Hindlimb muscle (tissue), 1 donor: ENCODE measurements at places on chromosomes 13 and 19. TPM values are rescaled to one million over a fixed set of nuclear protein-coding genes. Genes with fewer than 3 reads are reported as not detected.

CEACAM5 gene
- polyA plus RNA-seq = not detected

GRCh38 chr13:43267916-43268315 is 244.5 kb downstream of the DNAJC15 start:
- DNase-seq = no peak

- no peak for DNase-seq
Measured at GRCh38 chr19:32098968-32099367, 246.4 kb upstream of the ZNF507 start.

RNF225 gene
- not detected for polyA plus RNA-seq

- DNase-seq = no peak
Measured at GRCh38 chr13:60155978-60156377, 7.8 kb downstream of the DIAPH3 start.

- no peak for DNase-seq
Measured at GRCh38 chr13:43119206-43119605, 95.8 kb downstream of the DNAJC15 start.

DNA sequence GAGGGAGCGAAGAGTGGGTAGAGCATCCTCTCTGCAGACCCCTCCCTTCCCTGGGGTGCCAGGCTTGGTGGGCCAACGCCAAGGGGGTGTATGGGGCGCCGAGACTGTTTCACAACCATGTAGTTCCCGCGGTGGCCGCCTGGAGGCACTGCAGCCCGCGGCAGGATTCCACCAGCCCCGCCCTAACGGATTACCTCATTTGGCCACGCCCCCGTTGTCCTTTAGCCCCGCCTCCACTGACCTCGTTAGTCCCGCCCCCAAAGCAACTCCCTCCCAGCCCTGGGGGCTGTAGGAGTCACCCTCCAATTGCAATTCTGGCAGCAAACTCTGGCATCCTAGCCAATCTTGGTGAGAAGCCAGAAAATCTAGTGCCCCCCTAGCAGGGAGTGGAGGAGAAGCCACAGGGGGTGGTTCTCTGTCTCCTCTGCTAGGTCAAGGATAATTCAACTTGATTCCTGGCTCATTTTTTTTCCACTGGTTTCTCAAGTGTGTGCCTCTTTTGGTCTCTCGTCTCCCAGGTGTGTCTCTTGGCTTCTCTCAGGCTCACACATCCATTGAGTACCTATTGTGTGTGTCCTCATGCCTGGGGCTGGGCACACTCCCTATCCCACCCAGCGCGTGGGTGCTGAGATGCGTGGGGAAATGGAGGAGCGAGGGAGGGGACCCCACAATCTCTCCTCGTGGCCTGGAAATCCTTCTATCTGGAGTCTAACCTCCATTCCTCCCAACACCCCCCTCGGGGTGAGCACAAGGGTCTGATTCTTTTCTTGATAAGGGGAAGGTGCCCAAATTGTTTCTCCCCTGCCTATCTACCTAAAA is 2.0 kb downstream of the OLFM2 start:
- DNase-seq = peak; percentile 47

DNA sequence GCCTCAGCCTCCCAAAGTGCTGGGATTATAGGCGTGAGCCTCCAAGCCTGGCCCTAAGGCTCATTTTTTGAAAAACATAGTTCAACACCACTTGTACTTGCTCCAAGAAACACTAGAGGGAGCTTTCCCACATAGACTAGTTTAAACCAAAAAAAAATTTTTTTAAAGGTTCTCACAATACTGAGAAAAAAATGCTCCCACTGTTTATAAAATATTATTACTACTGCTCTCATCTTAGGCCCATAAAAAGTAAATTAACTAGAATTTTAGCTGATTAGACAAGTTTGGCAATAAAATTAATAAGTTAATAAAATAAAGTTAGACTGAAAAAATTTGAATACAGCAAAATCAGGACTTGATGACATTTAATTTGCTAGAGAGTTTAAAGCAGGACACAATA is 109.5 kb downstream of the TBC1D4 start:
- DNase-seq = peak; percentile 40

DNA sequence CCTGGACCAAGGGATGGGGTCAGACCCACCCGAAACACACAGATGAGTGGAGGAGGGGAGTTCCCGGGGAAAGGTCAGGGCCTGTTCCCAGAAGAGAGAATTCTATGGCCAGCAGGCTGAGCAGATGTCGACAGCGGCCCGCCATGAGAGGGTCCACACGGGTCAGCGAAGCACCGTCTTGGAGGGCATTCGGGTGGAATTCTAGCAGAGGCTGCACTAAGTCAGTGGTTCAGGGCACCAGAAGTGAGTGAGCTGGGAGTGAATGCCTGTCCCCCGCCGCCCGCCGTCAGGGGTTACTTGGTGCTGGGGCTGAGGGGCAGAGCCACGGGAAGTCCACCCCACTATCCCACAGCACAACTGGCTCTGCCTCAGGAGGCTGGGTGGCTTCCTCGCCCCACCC is 96.2 kb upstream of the VSTM2B start:
- no peak for DNase-seq

ZNF573 gene
- 11.9 TPM for polyA plus RNA-seq

GRCh38 chr19:35828692-35829301 is 16.2 kb upstream of the PRODH2 start:
- peak; percentile 84 for DNase-seq

ZNF577 gene
- polyA plus RNA-seq = 17.5 TPM

DNA sequence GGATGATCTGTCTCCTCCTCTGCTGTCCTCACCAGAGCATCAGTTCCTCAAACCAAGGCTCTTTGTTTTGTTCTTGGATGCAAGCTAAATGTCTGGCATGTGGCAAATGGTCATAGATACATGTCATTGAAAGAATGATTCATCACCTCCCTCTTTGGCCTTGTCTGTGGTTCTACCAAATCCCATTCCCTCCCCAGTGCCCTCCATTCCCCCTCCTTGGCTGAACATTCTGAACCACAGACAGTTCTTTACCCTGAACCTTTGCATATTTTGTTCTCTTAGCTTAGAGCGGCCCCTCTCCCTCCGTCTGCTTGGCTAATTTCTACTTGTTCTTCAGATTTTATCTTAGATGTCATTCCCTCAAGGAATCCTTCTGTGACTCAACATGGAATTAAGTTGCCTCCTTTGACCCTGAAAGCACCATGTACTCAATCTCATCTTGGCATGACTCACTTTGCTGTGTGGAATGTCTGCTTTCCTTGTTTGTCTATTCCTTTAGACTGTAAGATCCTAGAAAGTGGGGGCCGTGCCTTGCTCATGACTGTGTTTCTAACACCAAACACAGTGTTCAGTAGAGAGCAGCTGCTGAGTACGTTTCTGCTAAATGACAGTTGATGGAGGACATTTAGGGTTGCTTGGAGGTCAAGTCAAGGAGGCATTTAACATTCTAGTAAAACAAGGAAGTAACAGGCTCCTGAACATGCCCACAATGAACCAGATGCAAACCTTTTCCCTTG is 8.1 kb downstream of the ALOX5AP start:
- DNase-seq = no peak
